Activated naive CD8-positive, alpha-beta T cell treated with anti-CD3 and anti-CD28 coated beads for 36 hours (primary cell): ENCODE measurements at places on chromosomes 3 and 15.

GRCh38 chr3:195524171-195524896 lies 18.8 kb downstream of the PPP1R2 start:
- DNase-seq = no peak
- peaks cover 54% of the 10 kb centered on the region for H3K4me1 ChIP-seq
- H3K36me3 ChIP-seq = peaks cover 20% of the 10 kb centered on the region

DNA sequence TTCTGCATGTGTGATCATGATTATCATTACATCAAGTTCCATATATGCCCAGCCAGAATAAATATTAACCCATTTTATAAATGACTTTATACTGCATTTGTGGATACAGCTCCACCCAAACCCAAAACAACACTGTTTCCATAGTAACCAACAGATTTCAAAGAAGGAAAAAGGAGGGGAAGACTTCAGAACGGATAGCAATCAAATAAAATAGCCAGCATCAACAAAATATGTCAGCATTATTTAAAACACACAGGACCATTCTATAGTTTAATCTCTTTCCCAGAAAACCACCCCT lies 114.4 kb downstream of the FOXP1 start:
- H3K27me3 ChIP-seq = no peaks in the 10 kb centered on the region
- peaks cover 66% of the 10 kb centered on the region for H3K36me3 ChIP-seq
- no peak for DNase-seq
- peaks cover 69% of the 10 kb centered on the region for H3K4me1 ChIP-seq
- H3K4me3 ChIP-seq = no peak overlapping the region

DNA sequence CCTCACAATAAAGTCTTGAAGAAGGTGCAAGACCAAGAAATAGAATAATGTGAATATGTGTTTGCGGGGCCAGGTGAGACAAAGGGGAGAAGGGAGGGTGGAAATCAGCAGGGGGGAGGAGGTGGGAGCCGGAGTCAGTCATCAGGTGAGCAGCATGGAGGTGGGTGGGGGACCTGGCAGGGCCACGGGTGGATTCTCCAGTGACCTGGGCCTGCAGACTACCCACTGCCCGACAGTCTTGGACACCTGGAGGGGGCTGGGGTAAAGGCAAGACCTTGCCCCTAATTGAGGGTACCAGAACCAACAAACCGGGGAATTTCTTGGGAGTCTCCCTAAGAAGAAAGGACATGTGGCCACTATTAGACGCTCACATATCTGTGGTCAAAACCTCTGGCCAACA lies 95.8 kb downstream of the CHSY1 start:
- no peak for DNase-seq
- H3K4me1 ChIP-seq = peaks cover 27% of the 10 kb centered on the region
- H3K4me3 ChIP-seq = no peak overlapping the region
- no peaks in the 10 kb centered on the region for H3K27me3 ChIP-seq
- H3K27ac ChIP-seq = no peak overlapping the region

DNA sequence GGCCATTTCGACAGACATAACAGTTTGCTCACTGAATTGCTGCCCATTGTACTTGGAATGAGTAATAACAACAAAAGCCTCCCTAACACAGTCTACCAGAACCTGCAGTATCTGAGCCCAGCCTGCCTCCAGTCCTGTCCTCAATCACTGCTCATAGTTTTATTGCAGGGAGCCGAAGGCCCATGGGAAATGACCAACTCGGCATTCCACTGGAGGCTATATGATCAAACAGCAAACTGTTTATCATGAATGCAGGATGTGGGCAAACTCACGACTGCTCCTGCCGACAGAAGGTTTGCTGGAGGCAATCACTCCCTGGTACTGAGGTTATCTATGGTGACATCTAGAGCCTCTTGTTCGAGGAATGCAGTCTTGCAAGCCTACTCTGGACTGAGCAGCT lies 46.3 kb downstream of the LSM3 start:
- H3K27ac ChIP-seq = no peak overlapping the region
- peaks cover 19% of the 10 kb centered on the region for H3K27me3 ChIP-seq
- H3K36me3 ChIP-seq = peaks cover 8% of the 10 kb centered on the region
- no peak overlapping the region for H3K4me3 ChIP-seq
- DNase-seq = no peak

- H3K4me3 ChIP-seq = no peak overlapping the region
- H3K27me3 ChIP-seq = peaks cover 43% of the 10 kb centered on the region
- H3K36me3 ChIP-seq = no peaks in the 10 kb centered on the region
- no peak for DNase-seq
- peaks cover 6% of the 10 kb centered on the region for H3K4me1 ChIP-seq
- no peak overlapping the region for H3K27ac ChIP-seq
These were observed 20.8 kb upstream of the CFAP161 start for GRCh38 chr15:81113204-81113657.

DNA sequence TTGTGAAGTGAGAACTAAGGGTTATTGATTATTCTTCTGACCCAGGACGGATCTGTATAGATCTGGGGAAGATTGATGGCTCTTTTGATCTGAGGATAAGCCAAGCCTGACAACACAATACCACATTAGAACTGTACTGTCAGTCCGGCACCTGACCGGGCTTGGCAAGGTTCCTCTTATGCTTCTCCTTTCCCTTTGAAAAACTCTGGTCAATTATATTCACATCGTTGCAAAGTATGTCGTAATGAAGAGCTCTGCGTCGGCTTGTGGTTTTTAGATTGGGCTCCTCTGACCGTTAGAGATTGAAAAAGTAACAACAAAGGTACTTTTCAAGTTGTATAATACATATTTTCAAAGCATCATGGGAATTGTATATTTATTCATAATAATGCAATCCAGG lies 389.8 kb downstream of the NR2F2 start:
- no peaks in the 10 kb centered on the region for H3K36me3 ChIP-seq
- H3K27ac ChIP-seq = no peak overlapping the region
- H3K4me3 ChIP-seq = no peak overlapping the region
